Prostate gland (tissue), 2 donors: ENCODE measurements at places on chromosomes 13 and 19. TPM values are rescaled to one million over a fixed set of nuclear protein-coding genes. Genes with fewer than 3 reads are reported as not detected.

The KLK10 gene
- total RNA-seq = 49.6 TPM

The ZNF473 gene
- total RNA-seq = 16.7 TPM

The MIDN gene
- total RNA-seq = 35.8 TPM

GRCh38 chr19:18606281-18607225 is at the start of gene CRLF1:
CRLF1 (minus strand) TSS chr19:18606799; CDS start chr19:18606656, 143 bp downstream.
- no peak for DNase-seq

The AMER2 gene
- total RNA-seq = 0.34 TPM

DNA sequence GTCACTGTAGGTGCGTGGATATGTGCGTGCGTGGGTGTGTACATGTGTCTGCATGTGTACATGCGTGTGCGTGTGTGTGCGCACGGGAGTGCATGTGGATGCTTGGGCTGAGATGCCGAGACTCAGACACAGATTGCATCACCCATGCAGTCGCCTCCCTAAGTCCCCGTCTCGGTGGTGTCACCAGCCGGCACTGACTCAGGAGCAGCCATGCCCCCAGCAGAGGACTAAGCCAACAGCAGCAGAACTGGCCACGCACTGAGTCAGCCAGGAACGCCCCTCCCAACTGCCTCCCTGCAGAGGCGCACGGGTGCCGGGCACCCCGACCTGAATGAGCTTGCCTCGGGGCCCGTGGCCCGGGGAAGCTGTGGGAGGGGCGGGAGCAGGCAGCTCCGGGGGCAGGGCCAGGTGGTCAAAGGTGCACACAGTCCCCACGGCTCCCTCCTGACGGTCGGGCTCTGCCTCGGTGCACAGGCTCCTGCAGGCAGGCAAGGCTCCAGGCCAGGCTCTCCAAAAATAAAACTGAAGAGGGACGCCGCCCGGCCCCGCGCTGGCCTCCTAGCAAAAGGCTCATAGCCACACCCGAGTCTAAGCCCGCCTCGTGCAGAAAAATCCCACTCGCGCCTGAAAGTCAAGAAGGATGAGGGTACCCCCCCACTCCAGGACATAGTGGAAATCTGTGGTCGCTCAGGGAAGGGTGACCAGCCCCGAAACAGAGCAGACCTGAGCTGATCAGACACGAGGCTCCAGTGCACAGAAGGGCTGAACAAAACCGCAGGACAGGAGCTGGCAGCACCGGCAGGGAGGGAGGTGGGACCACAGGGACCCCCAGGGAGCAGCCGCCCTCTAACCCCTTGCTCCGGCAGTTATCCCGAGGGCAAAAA is 49.2 kb downstream of the GADD45B start:
- DNase-seq = no peak

DNA sequence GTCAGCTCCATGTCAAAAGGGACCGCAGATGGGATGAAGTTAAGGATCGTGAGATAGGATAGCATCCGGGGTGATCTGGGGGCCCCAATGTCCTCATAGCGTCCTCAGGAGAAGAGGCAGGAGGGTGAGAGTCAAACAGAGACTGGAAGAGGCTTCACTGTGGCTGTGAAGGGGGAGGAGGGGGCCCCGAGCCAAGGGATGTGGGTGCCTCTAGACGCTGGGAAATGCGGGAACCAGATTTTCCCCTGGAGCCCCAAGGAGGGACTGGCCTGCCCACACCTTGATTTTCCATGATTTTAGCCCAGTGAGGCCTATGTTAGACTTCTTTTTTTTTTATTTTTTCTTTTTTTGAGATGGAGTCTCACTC is 61.2 kb downstream of the GNG7 start:
- no peak for DNase-seq

- no peak for DNase-seq
Measured at GRCh38 chr19:16226184-16226591, 28.5 kb downstream of the AP1M1 start.

DNA sequence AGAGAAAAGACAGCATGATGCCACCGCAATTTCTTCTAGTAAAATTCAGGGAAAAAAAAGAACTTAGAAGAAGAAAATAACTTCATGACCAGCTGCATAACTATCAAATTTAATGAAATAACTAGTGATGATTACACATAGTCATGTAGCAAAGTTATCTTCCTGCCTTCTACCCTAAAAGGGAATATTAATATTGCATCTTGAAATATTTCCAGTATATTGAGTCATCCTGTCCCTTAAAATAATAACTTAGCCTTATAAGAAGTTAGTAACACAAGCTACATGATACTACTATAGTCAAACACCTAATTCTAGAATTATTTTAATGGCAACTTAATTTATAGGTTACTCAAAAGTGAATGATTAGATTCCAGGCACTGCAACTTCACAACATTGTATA is 289.2 kb downstream of the KLF12 start:
- no peak for DNase-seq

- DNase-seq = no peak
Measured at GRCh38 chr13:97205982-97206381, 16.2 kb upstream of the MBNL2 start.

DNA sequence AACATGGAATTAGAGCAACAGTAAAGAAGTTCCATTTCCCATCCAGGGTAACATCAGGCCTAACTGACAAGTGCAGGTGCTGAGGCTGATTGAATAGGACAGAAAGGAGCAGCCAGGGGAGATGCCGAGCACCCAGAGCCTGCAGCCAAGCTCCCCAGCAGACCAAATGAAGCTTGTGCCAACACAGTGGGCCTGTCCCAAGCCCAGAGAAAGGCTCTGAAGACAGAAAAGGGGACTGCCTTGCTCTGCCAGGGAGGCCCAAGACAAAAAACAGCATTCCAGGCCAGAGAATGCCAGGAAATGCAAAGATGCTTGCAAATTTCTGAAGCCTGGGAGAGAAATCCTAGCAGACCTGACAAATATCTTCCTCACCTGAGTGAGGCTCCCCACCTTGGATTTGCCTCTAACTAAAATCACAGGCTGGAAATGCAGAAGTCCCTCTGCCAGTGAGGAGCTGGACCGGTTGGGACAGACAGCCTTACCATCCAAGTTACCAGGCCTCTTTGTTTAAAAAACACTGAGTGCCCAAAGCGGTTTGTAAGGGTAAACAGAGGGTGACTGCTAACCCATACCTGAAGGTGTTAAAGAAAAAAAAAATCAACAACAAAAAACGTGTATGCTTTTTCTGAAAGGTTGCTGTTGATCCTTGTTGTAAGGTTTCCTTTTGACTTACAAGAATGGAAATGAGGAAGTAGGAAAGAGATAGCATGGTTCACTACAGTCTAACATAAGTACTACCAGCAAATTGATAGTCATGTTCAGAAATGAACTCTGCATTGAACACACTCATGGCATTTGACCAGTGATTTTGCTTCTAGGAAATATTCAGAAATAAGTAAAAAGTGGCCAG is 11.8 kb upstream of the HMGB1 start:
- DNase-seq = peak; percentile 27

The CEACAM4 gene
- total RNA-seq = 0.59 TPM

DNA sequence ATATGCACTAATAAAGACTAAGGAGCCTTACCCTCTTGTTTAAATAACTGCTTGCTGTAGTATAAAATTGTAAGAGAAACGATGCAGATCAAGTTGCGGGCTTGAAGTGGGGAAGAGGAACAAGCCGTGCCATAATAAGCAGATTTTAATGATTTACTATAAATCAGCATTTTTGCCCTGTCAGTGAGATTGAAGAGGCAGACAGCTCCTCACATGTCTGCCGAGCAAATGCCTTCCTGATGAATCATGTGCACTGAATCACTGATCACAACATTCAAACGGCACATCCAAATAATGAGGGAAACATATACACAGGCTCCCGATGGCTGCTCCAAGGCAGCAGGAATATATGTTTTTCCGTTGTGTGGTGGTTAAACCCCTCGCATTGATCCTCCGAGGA is 282.9 kb downstream of the TSHZ3 start:
- DNase-seq = no peak

- no peak for DNase-seq
Measured at GRCh38 chr13:40438022-40438680, 228.3 kb downstream of the FOXO1 start.

- DNase-seq = no peak
Measured at GRCh38 chr13:56718791-56719190, 421.9 kb upstream of the PRR20A start.

DNA sequence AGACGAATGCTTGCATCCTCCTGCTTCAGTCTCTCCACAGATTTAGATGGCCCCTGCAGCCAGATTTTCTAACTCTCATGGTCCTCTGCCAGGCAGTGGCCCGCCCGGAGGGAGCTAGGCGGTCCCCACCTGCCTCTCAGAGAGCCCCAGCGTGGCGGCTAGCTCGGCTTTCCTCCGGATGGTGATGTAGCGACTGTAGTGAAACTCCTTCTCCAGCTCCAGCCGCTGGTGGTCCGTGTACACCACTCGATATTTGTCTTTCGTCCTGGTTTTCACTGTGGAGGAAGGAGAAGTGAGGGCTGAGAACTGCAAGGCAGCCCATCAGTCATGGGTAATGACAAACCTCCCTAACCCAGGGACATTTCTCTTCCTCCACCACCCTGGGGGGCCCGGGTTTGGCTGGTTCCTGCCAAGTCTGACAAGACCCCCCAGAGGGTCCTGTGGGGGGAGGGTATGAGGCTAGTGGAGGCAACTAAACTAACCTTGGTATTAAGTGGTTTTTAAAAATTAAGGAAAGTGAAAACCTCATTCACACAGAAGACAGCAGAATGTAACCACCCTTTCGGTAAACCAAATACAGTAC is 4.3 kb downstream of the CDX2 start:
- no peak for DNase-seq

GRCh38 chr19:8083141-8083540 is 30.6 kb downstream of the CCL25 start:
- DNase-seq = no peak

- DNase-seq = no peak
Measured at GRCh38 chr13:97883396-97883795, 70.1 kb upstream of the IPO5 start.

GRCh38 chr13:112710855-112711527 is 21.2 kb downstream of the ATP11A start:
- no peak for DNase-seq

DNA sequence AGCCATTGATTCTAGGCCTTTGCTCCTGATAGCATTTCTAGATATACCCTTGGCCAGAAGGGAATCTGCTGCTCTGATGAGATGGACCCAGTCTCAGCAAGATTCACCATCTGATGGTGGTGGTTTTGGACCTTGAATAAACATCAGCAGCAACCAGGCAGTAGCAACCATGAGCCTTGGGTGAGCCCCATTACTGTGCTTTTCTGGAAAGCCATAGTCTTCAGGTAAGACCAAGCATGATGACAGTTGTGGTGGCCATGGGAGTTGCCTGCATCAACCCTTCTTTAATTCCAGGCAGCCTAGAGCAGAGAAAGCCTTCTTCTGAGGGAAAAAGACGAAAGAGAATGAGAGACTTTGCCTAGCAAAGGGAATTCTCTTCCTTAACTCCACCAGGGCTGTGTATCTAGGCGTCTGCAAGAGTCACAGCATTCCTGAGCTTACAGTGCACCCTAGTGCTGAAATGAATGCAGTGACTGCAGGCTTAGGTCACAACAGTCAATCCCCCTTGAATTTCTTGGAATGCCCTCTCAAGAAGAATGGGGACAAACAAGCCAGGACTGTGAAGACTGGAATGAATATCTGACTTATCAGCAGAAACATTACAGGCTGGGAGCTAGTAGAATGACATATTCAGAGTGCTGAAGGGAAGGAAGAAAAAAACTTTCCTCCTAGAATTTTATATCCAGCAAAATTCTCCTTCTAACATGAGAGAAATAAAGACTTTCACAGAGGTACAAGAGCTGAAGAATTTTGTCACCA is 942.4 kb upstream of the PCDH20 start:
- no peak for DNase-seq

GRCh38 chr19:31314156-31314555 is 35.1 kb downstream of the TSHZ3 start:
- DNase-seq = no peak

The UGGT2 gene
- total RNA-seq = 26.1 TPM

- no peak for DNase-seq
Measured at GRCh38 chr19:5123646-5124045, 154.7 kb downstream of the KDM4B start.

DNA sequence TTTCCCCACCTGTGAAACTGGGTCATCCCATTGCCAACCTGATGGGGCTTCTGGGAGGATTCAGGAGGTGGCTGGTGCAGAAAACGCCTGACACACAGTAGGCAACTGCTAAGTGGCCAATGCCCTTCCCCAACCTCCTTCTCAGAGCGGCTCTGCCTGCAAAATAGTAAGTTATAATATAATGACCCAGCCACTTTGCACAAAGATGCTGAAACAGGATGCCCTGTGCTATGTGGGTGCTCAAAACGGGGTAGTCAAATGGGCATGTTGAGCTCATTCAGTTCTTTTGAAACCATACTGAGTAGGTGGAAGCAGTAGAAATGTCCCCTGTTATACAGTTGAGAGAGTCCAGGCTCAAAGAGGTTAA is 507 bp downstream of the MARCHF2 start:
- DNase-seq = no peak

The ZNF773 gene
- 20.3 TPM for total RNA-seq

GRCh38 chr13:69600811-69601210 is 506.8 kb upstream of the ATXN8OS start:
- no peak for DNase-seq

GRCh38 chr13:88651531-88651930 is 980.4 kb downstream of the SLITRK5 start:
- no peak for DNase-seq

- DNase-seq = no peak
Measured at GRCh38 chr13:33846303-33847062, 28.5 kb downstream of the RFC3 start.

GRCh38 chr19:17522988-17523872 is 11.8 kb downstream of the PGLS start:
- no peak for DNase-seq

- no peak for DNase-seq
Measured at GRCh38 chr13:99065235-99066015, 87.6 kb upstream of the DOCK9 start.

DNA sequence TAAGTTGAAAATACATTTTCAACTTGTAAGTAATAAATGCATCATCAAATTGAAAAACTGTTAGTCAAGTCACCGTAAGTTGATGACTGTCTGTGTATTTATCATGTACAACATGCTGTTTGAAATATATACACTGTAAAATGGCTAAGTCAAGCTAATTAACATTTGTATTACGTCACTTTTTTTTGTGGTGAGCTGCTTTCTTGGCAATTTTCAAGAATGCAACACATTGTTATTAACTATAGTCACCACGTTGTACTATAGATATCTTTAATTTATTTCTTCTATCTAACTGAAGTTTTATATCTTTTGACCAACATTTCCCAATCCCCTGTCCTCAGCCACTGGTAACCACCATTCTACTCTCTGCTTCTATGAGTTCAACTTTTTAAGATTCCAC is 57.0 kb downstream of the RBM26 start:
- DNase-seq = no peak

The RAB11B gene
- 60.7 TPM for total RNA-seq

The IZUMO2 gene
- total RNA-seq = 1.1 TPM

GRCh38 chr13:58341318-58341717 is 709.8 kb downstream of the PCDH17 start:
- no peak for DNase-seq

The ALKBH6 gene
- 42.0 TPM for total RNA-seq

GRCh38 chr13:51577690-51578089 is 6.6 kb upstream of the WDFY2 start:
- DNase-seq = peak; percentile 8

The ACER1 gene
- total RNA-seq = not detected
